Thoracic aorta (tissue), 2 donors: ENCODE measurements at places on chromosomes 11 and 22.
A peak's percentile ranks its signal among the peaks of the same experiment; 100 is the strongest.

DNA sequence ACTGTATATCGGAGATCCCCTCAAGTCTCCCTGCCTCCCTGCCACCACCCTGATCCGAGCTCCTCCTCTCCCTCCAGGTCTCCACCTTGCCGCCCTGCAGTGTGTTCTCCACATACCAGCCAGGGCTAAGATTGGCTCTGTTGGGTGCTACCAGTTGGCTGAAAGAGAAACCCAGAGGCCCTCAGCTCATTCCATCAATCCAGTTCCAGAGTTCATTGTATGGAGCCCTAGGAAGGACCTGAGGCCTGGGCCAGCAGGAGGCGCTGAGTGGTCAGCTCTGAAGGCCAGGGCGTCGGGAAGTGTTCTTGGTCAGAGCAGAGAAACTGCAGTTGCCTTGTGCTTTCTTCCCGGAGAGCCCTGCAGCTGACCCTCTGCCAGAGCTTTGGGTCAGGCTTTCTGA lies 2.2 kb upstream of the TOP3B start:
- H3K4me3 ChIP-seq: no peak overlapping the region
- H3K4me1 ChIP-seq: peaks cover 12% of the 10 kb centered on the region

DNA sequence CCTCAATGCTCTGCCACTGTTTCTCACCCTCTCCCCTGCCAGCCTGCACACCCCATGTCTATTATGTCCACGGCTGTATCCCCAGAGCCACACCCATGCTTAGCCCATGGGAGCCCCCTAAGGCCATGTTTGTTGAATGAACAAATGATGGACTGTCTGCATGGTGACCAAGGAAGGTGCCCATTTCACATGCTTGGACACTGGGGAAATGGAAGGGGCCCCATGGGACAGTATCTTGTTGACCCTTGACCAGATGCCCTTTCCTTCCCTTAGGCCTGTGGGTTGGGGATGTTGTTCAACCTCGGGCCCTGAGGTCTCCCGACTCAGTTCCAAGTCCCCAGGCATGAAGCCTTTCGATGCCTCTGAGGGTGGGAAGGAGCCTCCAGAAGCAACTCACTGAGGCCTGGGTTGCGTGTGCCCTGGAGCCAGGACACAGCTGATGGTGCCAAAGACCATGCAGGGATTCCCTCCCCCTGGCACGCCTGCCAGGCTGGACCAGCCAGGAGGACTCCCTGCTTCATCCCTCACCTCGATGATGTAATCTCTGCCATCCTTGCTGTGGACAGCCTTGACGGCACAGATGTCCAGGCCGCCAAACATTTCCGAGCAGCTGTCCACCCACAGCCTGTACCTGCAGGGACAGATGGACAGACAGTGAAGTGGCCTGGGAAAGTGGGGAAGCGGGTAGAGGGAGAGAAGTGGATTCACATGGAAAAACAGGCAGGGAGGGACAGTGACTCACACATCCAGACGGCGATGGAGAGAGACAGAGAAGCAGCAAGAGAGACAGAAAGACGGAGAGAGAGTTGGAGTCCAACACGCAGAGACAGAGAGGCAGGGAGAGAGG lies 58.9 kb downstream of the FBXO7 start:
- no peak overlapping the region for H3K4me3 ChIP-seq
- no peak for DNase-seq
- peaks cover 26% of the 10 kb centered on the region for H3K4me1 ChIP-seq
- no peaks in the 10 kb centered on the region for H3K27me3 ChIP-seq
- H3K27ac ChIP-seq: no peak overlapping the region

DNA sequence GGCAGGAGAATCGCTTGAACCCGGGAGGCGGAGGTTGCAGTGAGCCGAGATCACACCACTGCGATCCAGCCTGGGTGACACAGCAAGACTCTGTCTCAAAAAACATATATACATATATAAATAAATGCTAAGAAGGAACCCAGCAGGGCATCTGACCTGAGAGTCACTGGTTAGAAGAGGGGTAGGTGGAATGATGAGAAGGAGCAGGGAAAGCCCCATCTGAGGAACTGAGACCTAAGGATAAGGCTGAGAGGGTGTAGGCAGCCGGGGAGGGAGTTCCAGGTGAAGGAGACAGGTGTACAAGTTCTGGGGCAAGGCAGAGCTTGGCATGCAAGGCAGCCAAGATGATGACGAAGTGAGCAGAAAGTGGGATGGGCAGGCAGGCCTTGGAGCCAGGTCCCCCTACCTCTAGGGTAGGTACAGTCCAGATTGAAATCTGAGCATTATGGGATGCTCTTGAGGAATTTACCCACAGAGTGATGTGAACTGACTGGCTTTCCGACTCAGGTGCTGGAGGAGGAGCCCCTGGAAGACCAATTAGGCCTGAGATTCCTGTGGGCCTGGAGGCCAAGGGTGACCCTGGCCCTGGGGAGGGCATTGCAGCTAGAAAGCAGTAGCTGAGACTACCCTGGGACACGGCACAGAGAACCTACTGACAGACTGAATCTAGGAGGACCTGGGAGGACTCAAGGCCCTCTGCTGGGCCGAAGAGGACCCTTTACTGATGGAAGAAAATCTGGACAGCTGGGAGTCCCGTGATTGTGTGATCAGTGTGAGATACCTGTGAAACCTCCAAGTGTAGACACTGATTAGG lies 22.8 kb downstream of the KLHL22 start:
- no peak overlapping the region for H3K4me3 ChIP-seq
- no peaks in the 10 kb centered on the region for H3K4me1 ChIP-seq
- DNase-seq: no peak
- H3K27me3 ChIP-seq: no peaks in the 10 kb centered on the region

DNA sequence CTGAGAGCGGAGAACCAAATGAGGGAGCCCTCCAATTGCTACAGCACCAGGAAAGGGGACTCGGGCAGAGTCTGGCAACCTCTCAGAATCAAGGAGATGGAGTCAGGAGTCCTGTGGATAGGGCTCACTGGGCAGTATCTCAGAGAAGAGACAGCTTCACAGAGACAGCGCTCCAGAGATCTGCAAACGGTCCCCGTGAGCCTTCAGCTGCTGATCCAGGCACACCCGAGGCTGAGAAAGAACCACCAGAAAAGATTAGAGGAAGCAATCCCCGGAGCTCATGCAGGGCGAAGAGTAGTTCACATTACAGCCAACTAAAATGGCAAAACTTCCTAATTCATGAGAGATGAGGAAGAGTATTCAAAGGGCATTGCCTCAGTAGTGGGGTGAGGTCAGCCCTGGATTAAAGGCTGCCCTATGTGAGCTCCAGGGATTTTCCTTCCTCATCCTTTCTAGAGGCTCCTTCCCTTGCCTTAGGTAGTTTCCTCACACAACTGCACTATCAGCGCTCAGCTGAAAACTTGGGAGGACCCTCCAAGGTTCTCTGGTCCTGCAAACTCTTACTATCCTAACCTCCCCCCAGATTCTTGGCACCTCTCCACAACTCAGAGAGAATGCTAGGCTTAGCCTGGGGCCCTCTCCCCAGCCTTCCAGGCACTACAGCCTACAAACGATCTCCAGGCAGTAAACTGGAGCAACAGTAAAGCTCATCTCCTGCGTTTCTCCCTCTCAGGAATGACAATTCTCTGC lies 23.7 kb downstream of the SCN4B start:
- no peak for DNase-seq
- no peak overlapping the region for H3K27ac ChIP-seq
- H3K4me1 ChIP-seq: no peaks in the 10 kb centered on the region
- no peaks in the 10 kb centered on the region for H3K36me3 ChIP-seq

GRCh38 chr11:12066056-12066798 lies 44.2 kb upstream of the MICAL2 start:
- H3K4me3 ChIP-seq: no peak overlapping the region
- H3K27me3 ChIP-seq: no peaks in the 10 kb centered on the region

DNA sequence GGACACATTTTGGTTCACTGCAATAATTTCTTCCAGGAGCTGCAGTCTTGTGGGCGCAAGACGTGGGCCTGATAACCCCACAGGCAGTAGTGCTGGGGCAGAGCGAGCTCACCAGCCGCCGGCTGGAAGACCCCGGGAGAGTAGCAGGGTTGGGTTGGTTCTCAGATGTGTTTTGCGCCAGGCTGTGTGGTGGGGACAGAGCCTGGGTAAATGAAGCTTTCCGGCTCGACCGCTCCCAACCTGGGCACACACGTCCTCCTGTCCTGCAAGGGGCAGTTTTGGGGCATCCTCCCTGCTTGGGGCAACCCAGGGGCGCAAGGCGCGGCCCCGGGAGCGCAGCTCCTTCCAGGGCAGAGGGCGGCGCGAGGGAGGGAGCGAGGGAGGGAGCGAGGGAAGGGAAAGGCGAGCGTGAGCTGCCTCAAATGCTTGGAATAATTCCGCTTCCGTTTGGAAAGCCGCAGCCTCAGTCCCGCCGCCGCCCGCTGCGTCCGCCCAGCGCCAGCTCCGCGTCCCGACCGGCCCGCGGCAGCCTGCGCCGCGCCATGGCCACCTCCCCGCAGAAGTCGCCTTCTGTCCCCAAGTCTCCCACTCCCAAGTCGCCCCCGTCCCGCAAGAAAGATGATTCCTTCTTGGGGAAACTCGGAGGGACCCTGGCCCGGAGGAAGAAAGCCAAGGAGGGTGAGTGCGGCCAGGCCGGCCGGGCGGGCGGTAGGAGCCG lies at the start of gene PARVA:
Gene PARVA, plus strand, starts transcription at position 466 of the 718 bp plus-strand sequence. Its CDS starts 77 bp downstream, at position 543.
- H3K27ac ChIP-seq: peak within 1 kb of the TSS; percentile 97
- no peaks in the 10 kb centered on the region for H3K36me3 ChIP-seq
- DNase-seq: no peak
- peak within 1 kb of the TSS; percentile 84 for H3K4me3 ChIP-seq
- H3K4me1 ChIP-seq: peaks cover 32% of the 10 kb centered on the region

GRCh38 chr11:75823415-75823814 lies 8.4 kb downstream of the UVRAG start:
- no peak overlapping the region for H3K4me3 ChIP-seq
- no peaks in the 10 kb centered on the region for H3K36me3 ChIP-seq
- no peaks in the 10 kb centered on the region for H3K27me3 ChIP-seq
- peaks cover 27% of the 10 kb centered on the region for H3K4me1 ChIP-seq

DNA sequence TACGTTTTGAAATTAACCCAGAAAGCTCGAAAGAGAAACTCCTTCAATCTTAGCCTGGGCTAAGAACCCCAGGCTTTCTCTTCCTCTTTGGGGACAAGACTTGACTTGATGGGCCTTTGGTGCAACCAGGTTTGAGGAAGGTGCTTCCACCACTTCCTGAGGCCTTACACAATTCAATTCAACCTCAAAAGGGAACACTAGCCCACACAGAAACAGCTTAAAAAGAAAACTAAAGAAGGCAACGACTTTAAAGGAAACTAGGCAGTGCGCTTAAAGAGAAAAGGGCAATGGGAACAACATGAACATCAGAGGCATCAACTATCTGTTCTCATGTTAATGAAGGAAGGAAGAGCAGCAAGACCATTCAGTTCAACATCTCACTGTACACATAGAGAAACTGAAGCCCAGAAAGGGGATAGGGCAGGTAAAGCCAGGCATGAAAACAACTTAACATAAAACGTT lies 24.8 kb downstream of the PAK1 start:
- H3K4me1 ChIP-seq: no peaks in the 10 kb centered on the region
- no peaks in the 10 kb centered on the region for H3K36me3 ChIP-seq
- no peak overlapping the region for H3K4me3 ChIP-seq
- DNase-seq: no peak
- H3K27me3 ChIP-seq: no peaks in the 10 kb centered on the region

DNA sequence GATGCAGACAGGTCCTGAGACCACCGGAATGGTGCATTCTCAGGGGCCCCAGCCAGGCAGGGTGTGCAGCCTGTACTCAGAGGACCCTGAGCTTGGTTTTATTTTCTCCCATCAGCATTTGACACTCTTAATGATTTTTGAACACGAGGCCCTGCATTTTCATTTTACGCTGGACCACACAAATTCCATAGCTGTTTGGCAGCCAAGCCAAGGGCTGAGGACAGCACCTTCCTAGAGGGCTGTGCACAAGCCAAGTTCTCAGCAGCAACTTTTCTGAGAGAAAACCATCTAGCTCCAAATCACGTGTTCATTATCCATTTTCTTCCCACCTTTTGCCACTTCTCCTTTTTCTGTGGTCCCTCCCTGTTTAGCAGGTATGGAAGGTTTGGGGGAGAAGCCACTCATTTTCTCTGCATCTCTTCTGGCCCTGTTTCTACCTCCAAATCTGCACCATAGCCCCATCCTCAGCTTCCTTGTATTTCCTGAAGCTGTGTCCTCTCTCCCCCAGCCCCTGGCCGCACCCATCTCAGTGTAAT lies 60.4 kb downstream of the TRAF6 start:
- H3K4me3 ChIP-seq: peak overlapping the region; percentile 40
- no peak overlapping the region for H3K27ac ChIP-seq
- DNase-seq: no peak
- peaks cover 59% of the 10 kb centered on the region for H3K4me1 ChIP-seq

- no peak overlapping the region for H3K27ac ChIP-seq
- no peak for DNase-seq
- H3K4me3 ChIP-seq: no peak overlapping the region
- no peaks in the 10 kb centered on the region for H3K4me1 ChIP-seq
- no peaks in the 10 kb centered on the region for H3K36me3 ChIP-seq
Observed at GRCh38 chr11:117855912-117856651, 20.4 kb downstream of the FXYD6 start.

GRCh38 chr11:97140885-97141494 lies 751.2 kb downstream of the JRKL start:
- no peaks in the 10 kb centered on the region for H3K4me1 ChIP-seq
- no peak overlapping the region for H3K4me3 ChIP-seq
- H3K27me3 ChIP-seq: no peaks in the 10 kb centered on the region
- H3K27ac ChIP-seq: no peak overlapping the region

DNA sequence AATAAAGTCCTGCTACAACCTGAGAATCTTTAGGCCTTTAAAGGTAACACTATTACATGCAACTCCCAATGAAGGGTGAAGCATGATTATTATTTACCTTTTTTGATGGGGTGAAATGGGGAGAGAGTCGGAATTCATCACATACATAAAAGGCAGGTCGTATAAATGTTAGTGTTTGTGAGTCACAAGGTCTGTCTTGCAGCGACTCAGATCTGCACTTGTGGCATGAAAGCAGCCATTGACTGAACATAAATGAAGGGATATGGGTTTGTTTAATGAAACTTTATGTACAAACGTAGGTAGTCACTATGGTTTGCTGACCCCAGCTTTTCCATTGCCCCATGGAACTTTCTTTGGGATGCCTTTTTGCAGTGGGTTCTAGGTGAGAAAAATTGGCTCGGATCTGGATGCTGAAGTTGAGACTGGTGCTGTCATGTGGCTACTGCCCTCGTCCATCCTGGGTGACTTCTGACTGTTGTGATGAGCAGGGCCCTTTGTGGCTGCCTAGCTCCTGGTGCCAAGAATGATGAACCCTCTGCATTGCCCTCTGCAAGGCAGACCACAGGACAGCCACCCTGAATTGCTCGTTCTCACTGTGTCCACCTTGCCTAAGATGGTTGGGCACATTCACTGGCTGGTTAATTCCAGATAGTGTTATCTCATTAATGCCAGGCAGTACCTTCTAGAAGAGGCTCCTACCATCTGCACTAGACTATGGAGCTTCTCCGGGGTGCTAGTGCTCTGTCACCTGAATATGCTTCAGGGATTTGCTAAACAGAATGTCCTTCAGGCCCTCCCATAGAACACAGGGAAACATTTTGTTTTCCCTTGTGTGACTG lies 11.3 kb downstream of the GGTLC2 start:
- no peak overlapping the region for H3K27ac ChIP-seq
- H3K4me1 ChIP-seq: no peaks in the 10 kb centered on the region
- H3K27me3 ChIP-seq: no peaks in the 10 kb centered on the region
- no peak for DNase-seq
- H3K36me3 ChIP-seq: no peaks in the 10 kb centered on the region
